ENCODE measurements at places on chromosomes 2 and 18.

DNA sequence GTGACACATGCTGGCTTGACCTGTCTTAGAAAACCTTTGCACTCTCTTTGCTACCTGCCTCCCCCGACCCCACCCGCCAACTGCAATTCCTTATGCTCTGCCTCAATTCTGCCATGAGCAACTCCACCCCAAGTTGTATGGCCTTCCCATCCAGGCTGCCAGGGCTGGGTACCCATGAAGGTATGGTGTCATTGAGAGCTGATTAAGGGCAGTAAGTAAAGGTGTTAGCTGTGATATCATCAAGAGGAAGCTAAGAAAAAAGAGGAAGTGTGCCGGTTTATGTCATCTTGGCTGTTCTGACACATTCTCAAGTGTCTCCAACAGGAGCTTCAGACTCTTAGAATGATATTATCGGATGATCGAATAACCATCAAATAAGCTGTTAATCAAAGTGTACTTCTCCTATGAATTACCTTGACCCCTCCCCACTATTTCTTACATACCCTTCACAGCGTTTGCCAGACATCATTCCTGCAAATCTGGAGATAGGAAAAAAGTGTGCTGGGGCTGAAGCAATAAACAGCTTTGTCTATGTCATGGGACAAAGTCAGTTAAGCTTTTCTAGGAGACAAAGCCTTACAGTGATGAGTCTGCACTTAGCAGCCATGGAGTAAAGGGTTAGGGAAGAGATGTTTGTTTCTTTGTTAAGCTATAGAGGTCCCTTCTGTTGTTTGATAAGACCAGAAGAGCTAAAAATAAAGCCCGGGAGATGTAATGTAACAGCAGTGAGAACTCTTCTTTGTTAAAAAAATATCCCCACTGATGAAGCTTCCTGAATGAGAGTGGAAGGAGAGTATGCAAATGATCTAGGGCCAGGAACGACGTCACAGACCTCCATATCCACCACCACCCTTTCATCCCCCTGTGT lies 40.4 kb upstream of the SMAD2 start:
- no peak for DNase-seq

DNA sequence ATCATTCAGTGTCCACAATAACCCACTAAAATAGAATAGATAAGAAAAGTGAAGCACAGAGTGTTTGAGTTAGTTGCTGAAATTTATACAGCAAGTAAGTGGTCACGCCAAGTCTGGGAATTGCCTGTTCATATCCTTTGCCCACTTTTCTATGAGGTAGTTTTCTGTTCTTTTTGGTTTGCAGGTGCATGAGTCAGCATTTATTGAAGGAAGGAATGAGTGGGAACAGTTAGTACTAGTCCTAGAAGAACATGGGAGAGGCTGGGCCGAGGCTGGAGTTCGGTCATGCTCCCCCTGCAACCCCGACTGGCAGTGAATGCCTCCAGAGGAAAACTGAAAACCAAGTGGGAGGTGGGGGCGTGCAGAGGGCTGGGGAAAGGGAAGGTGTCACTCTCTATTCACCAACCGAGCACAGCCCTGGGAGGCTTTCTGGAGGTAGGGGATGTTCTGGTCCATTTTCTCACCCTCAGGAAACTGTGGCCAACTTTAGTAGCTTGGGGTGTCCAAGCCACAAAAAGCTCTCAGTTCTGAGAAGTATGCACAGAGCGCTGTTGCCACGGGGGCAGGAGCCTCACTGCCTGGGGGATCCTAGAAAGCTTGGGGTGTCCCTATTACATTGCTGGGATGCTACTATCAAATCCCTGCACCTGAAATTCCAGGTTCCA lies 41.4 kb downstream of the FOSL2 start:
- no peak for DNase-seq

DNA sequence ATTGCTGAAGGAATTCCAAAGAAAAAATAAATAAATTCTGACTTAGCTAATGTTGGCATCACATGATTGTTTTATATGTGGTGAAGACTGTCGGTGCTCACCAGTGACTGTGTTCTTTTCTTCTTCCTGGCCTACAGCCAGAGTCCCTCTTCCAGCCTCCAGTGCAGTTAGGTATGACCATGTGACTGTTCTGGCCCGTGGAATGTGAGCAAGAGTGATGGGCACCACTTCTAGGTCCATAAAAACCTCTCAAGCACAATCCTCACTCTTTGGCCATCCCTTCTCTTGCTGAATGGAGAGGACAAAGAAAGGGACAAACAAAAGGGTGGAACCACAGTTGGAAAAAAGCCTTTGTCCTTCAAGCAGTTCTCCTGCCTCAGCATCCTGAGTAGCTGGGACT lies 39.0 kb upstream of the BMPR2 start:
- DNase-seq = no peak

GRCh38 chr2:28477087-28477486 lies 18.8 kb upstream of the PLB1 start:
- no peak for DNase-seq

- DNase-seq = no peak
Observed at GRCh38 chr2:180848393-180848792, 132.0 kb upstream of the UBE2E3 start.

GRCh38 chr2:152437276-152438108 lies 102.5 kb downstream of the FMNL2 start:
- no peak for DNase-seq

DNA sequence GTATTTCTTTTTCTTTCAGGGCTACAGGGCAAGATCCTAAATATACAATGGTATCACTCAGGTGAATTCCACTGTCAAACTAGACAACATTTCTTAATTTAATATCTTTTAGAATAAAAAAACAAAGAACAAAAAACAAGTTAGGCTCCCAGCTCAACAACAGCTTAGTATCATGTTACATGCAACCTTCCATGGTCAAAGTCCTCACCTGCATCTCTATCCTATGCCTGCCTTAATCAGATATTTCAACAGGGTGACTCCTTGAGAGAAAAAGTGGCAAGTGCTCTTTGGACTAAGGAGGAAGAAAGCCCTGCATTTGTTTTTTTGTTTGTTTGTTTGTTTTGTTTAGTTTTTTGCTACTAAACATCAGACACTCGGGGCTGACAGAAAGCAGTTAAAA lies 50.2 kb downstream of the WDFY1 start:
- DNase-seq = no peak

- no peak for DNase-seq
Observed at GRCh38 chr2:204544961-204545860, at the start of gene PARD3B. Gene PARD3B, plus strand, starts transcription at chr2:204545475. Its CDS starts 525 bp downstream, at chr2:204546000.

DNA sequence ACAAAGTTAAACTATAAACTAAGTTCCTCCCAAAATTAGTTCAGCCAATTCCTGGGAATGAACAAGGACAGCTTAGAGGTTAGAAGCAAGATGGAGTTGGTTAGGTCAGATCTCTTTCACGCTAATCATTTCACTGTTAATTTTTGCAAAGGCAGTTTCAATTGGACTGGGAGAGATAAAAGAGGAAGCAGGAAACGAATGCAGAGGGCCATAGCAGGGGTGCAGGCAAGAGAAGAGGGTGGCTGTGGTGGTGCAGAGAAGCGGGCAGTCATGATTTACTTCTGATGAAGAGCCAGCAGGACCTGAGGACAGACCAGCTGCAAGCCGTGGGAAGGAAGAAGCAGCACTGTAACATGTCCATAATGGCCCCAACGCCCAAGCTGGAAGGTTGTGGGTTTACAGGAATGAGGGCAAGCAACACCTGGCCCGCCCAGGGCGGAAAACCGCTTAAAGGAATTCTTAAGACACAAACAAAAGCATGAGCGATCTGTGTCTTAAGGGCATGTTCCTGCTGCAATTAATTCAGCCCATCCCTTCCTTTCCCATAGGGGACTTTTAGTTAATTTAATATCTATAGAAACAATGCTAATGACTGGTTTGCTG lies 4.1 kb upstream of the RMP24 start:
- no peak for DNase-seq

GRCh38 chr2:67666386-67667053 lies 269.4 kb downstream of the ETAA1 start:
- DNase-seq = no peak

- no peak for DNase-seq
Observed at GRCh38 chr2:178213991-178214390, 19.7 kb downstream of the OSBPL6 start.

GRCh38 chr2:23312996-23313606 lies 71.9 kb upstream of the KLHL29 start:
- DNase-seq = no peak

DNA sequence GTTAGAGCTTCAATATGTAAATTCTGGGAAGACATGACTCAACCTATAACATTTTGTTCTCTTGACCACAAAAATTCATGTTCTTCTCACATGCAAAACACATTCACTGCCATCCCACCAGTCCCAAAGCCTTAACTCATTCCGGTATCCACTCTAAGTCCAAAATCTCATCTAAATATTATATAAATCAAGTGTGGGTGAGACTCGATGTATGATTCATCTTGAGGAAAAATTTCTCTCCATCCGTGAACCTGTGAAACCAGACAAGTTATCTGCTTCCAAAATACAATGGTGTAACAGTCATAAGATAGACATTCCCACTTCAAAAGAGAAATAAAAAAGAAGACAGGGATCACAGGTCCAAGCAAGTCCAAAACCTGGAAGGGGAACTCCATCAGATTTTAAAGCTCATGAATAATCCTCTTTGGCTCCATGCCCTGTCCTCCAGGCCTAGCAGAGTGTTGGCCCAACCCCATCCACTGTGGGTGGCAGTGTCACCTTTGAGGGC lies 101.3 kb downstream of the RAD51AP2 start:
- DNase-seq = no peak

DNA sequence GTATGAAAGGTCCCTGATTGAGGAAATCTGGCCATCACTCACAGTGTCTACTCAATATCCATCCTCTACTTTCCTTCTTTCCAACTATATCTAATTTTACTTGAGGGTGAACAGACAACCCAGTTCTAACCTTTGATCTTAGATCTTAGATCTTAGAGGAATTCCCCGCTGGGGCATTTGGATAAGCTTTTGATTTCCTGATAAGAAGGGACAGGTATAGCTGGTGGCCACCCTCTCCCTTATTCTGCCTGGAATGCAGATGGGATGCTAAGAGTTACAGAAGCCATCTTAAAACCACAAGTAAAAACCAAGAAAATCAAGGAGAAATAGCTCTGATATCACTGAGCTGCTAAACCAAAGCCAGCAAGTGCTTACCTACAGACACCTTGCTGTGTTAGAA lies 77.2 kb upstream of the ACSL3 start:
- no peak for DNase-seq

- peak; percentile 17 for DNase-seq
Observed at GRCh38 chr18:32930695-32931301, 158.0 kb upstream of the KLHL14 start.

DNA sequence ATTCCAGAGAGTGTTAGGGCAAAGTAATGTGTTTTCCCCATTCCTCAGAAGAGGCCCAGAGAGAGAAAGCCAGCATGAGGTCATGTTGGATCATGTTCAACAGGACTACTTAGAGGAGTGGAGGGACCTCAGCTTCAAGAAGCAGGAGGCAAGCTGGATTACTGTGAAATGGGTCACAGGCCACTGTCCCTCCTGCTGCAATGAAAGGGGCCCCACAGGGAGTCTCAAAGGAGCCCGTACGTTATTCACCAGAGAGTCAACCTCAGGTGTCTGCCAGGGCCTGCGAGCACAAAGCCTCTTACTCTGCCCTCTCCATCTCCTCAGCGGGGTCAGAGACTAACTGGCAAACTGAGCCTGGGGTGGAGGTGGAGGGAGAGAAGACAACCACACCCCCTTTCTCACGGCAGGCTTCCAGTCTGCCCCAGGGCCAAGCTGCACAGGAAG lies 27.2 kb upstream of the ACYP2 start:
- no peak for DNase-seq

- DNase-seq = no peak
Observed at GRCh38 chr2:11602563-11603204, 67.3 kb downstream of the NTSR2 start.

DNA sequence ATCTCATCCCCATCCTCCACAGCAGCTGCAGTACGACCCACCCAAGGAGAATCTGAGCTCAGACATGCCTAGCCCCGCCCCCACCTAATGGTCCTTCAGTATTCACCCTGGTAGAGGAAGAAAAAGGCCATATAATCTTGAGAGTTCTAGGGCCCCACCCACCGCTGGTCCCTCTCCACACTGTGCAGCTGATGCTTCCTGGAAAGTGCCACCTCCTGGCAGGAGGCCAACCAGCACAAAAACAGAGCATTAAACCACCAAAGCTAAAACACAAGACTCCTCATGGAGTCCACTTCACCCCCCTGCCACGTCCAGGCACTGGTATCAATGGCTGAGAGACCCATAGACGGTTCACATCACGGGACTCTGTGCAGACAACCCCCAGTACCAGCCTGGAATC lies 40.7 kb downstream of the MC4R start:
- DNase-seq = no peak

- no peak for DNase-seq
Observed at GRCh38 chr2:145906354-145906753, 1386.4 kb upstream of the ZEB2 start.

GRCh38 chr2:217650716-217651360 lies 352.0 kb downstream of the TNS1 start:
- no peak for DNase-seq

- no peak for DNase-seq
Observed at GRCh38 chr2:236557306-236558030, 12.2 kb upstream of the ACKR3 start.

DNA sequence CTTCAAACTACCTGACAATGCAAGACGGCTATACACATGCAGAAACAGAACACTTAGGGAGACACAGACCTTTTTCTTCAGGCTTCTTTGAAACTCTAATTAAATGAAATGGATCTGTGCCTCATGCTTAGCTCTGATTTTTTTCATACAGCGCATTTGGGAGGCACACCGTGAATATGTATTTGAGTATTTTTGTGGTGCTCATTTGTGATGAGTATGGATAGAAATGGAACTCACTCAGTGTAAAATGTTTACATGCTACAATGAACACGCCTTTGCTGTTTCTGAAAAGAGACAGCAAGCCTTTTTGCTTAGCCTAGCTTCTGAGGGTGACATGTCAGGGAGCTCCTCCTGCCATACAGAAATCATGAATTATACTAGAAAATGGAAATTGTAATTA lies 113.3 kb downstream of the FSHR start:
- no peak for DNase-seq

- DNase-seq = no peak
Observed at GRCh38 chr2:120646994-120647393, 88.7 kb upstream of the GLI2 start.

DNA sequence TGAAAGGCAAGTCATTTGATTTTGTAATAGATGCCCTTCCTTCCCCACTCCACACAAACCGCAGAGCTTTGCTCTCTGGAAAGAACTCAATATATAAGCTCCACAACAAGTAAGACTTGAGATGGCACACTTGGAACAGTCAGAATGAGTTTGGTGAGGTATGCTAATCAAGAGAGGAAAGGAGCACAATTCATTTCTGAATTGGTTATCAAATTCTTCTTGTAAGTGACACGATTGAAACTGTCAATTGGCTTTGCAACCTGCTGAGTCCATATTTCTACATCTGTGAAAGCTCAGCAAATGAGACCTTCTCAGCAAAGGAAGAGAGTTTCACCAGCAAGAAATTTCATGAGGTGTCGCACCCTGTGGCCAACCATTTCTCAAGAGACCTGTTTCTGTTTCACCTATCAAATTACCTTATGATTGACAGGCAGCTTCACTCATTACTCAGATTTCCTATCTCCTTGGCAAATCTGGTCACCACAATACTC lies 19.1 kb downstream of the CTLA4 start:
- DNase-seq = no peak

Measured in NCI-H2081 treated with DMSO at 0.1 percent for 48 hours (cell line).